ENCODE measurements at places on chromosomes 11 and 22. TPM values are rescaled to one million over a fixed set of nuclear protein-coding genes. Genes with fewer than 3 reads are reported as not detected.

Gene USP2
- 1.5 TPM for total RNA-seq

Gene L3MBTL2
- total RNA-seq: 20.1 TPM

Gene OR6A2
- total RNA-seq: 0.51 TPM

Gene SLC6A5
- total RNA-seq: not detected

Gene HBG1
- total RNA-seq: not detected

Gene DERL3
- total RNA-seq: 1.3 TPM

Gene JAML
- total RNA-seq: 0.31 TPM

Gene LAYN
- total RNA-seq: 26.2 TPM

Gene FGF19
- not detected for total RNA-seq

Gene ME3
- total RNA-seq: 0.92 TPM

Gene BIK
- total RNA-seq: 0.97 TPM
